ENCODE measurements at places on chromosomes 6 and 20.
A peak's percentile ranks its signal among the peaks of the same experiment; 100 is the strongest.

- DNase-seq: peak; percentile 45
These were observed 17.9 kb downstream of the GNAS start for GRCh38 chr20:58870293-58871014.

DNA sequence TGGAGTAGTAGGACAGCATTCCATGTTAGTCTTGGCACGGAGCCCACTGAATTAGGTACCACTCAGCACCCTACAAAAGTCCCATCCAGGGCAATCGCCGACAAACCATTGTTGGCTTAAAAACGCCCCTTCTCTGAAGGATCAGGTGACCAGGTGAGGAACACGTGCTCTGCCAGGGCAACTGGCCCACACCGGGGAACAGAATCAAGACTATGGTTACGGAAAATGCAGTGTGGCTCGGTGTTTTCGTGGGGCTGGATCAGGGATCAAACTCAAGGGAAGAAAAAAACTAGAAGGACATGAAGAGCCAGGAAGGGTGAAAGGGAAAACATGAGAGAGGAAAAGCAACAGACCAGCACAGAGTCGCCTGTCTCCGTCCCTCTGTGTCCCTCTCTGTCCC, 177.8 kb upstream of the ARID1B start:
- no peak for DNase-seq

- no peak for DNase-seq
These were observed 33.1 kb upstream of the HINT3 start for GRCh38 chr6:125923366-125923877.

GRCh38 chr6:101458336-101458735, 64.8 kb downstream of the GRIK2 start:
- DNase-seq: no peak

- no peak for DNase-seq
These were observed 169.6 kb downstream of the MTHFD1L start for GRCh38 chr6:151034825-151035781.

GRCh38 chr6:33143113-33143770, 49.0 kb downstream of the COL11A2 start:
- DNase-seq: peak; percentile 94

DNA sequence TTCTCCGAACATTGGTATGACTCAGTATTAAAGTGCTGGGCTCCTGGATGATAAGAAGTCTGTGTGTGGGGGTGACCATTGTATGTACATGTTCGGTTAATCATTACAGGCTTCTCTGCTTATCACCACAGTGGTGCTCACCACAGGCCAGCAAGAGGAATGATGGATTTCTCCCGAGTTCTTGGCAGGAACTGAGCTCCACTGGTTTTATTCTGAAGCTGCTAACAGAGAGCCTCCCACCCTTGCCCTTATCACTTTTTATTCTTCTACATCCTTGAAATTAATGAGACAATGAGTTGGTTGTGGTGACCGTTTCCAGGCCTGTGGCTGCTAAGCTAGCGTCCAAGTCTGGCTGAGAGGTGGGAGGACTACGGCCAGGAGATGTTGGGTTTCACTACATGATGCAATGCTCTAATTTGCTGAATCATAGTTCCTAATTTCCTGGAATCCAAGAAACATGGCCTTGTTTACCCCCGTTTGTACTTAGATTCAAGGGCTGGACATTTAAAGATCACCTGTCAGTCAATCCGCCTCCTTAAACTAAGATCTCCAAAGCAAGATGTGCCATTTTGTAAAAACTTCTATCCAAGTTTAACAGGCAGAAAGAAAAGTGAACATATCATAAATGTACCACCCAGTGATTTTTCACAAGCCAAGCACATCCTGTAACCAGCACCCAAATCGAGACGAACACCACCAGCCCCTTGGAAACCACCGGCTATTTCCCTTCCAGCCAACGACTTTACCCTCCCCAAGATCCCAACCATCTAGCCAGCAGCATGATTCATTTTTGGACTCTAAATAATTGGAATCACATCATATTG, 172.5 kb downstream of the FOXA2 start:
- peak; percentile 21 for DNase-seq

GRCh38 chr6:132902901-132903300, 88.5 kb downstream of the RPS12 start:
- DNase-seq: no peak

- peak; percentile 48 for DNase-seq
These were observed 4.6 kb upstream of the MYB start for GRCh38 chr6:135176464-135176863.

GRCh38 chr6:129181001-129181400, 298.1 kb downstream of the LAMA2 start:
- DNase-seq: no peak

DNA sequence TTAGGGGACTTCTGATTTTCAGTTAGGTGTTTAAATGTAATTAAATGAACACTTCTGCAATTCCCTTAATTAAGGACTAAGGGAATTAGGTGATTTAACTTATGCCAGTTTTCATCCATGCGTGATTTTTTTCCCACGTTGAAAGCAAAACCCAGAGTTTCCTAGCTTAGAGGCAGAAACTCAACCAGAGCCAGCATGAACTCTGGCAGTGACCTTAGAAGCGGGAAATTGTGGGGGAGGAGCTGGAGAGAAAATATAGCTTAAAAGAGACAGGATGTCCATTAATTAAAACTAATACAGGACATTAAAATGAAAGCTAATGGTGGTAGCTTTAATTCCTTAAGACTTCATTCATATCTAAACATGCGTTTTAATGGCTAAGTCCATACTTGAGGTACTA, 41.6 kb downstream of the IYD start:
- no peak for DNase-seq

DNA sequence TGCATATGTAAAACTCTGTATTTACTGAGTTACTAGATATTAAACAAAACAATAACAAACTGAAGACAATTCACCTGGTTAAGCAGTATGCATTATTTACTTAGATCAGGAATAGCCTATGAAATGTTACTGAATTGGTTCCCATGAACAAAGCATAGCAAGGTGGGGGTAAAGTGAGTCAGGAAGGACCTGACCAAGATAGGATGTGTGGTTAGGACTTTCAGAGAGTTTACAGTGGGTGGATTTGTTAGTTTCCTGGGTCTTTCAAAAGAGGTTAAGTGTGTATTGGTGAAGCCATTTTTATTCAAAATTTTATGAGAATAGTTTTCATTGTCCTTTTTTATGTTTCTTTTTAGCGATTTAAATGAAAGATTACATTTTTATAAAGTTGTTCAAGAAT, 32.9 kb downstream of the TBPL1 start:
- no peak for DNase-seq

GRCh38 chr20:16517946-16518783, 55.1 kb downstream of the KIF16B start:
- DNase-seq: peak; percentile 39

- DNase-seq: peak; percentile 47
These were observed 1.4 kb upstream of the TRIM39 start for GRCh38 chr6:30325150-30325872.

GRCh38 chr6:19299129-19299528, 538.0 kb upstream of the ID4 start:
- no peak for DNase-seq

All from inflammatory macrophage treated with lipopolysaccharide for 4 hours (primary cell).